ENCODE measurements at places on chromosomes 12 and 14.

DNA sequence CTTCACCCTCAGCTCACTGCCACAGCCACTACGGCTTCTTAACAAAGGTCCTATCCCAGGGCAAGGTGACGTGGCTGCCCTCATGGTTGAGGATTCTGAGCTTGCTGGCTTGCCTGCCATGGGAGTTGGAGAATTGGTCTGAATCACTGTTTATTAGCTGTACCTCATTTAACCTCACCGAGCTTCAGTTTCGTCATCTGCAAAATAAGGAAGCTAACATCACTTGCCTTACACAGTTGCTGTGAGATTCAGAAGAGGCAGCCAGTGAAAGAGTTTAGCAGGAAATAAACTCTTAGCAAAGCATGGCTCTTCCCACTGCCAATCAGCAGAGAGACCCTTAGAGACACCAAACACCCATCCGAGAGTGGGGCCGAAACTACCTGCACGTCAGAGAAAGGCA, 90.1 kb upstream of the KCNA1 start:
- DNase-seq: no peak

DNA sequence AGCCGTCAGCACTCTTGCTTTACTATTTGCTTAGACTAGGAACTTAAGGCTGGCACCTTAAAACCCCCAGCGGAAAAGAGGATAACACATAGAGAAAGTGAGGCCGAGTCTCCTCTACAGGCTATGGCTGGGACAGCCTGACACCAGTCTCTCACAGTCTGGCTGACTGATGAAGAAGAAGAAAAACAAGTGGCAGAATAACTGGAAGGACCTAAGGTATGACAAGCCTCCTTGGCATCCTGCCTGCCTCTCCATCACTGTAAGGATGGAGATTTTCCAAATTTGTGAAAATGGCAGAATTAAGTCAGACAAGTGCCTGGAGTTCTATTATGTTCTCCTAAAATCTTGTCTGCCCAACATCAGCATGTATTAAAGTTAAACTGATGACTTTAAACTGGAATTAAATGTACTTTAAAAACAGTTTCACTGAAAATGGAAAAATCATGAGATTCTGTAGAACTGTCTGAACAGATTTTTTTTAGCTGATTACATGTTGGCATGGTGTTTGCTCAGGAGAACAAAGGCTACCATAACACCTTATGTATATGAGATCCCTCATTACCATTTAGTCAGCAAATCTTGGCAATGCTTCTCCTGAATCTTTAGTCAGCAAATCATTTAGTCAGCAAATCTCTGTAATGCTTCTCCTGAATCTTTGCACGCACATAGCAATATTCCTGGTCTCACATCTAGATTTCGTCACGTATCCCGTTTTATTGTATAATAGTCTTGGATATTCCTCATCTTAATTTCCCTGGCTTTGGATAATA, 140.3 kb upstream of the AEBP2 start:
- no peak for DNase-seq

GRCh38 chr12:108690191-108690518, 41.2 kb downstream of the CORO1C start:
- DNase-seq: no peak

DNA sequence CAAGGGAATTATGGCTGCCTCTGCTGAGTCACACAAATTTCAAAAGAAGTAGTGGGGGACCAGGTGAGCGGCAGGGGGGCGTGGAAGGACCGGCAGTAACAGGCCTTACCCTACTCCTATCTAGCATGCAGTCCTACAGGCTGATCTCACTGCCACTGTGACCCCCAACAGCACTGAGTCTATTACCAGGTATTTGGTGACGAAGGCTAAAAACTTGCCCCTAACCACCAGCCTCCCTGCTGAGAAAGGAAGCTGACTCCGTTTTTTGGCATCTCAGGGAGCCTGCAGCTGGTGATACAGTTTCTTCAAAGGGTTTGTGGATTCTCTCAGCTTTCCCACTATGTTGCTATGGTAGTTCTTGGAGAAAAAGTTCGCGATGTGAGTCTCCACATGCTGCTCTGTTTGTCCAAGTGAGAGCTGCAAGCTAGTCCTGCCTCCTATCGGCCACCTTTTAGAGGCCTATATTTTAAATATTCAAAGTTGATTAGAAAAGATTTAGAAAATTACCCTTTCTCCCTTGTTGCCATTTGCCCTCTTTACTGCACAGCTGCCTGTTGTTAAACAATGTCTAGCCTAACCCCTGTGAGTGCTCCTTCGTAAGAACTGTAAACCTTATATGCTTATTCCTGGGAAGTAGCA, 57.1 kb upstream of the SLCO1B1 start:
- DNase-seq: no peak

- DNase-seq: no peak
These were observed 43.4 kb downstream of the SLC6A12 start for GRCh38 chr12:170371-171225.

- DNase-seq: no peak
These were observed 38.2 kb upstream of the RIC8B start for GRCh38 chr12:106736051-106736957.
